ENCODE measurements at places on chromosomes 1 and 21. TPM values are rescaled to one million over a fixed set of nuclear protein-coding genes. Genes with fewer than 3 reads are reported as not detected.

GBP1 gene
- total RNA-seq: 292 TPM

DNA sequence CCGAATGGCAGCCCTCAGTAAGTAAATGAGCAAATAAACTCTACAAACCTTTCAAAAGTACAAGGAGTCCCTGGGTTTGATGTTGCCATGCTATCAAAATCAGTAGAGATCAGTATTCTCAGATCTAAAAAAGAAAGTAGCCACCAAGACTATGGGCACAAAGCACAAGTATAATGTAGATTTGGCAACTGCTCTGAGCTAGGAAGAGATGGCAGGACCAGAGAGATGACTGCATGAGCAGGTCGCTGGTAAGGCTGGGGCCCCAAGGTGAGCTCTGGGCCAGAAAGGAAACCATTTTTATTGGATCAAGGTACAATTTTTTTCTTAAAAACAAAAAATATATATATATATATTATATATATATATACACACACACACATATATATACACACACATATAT is 3.1 kb upstream of the ADORA3 start:
- DNase-seq: no peak

KRTAP19-3 gene
- total RNA-seq: not detected

GRCh38 chr1:154431586-154432373 is 26.6 kb downstream of the IL6R start:
- no peak for DNase-seq

PRSS38 gene
- not detected for total RNA-seq

DNA sequence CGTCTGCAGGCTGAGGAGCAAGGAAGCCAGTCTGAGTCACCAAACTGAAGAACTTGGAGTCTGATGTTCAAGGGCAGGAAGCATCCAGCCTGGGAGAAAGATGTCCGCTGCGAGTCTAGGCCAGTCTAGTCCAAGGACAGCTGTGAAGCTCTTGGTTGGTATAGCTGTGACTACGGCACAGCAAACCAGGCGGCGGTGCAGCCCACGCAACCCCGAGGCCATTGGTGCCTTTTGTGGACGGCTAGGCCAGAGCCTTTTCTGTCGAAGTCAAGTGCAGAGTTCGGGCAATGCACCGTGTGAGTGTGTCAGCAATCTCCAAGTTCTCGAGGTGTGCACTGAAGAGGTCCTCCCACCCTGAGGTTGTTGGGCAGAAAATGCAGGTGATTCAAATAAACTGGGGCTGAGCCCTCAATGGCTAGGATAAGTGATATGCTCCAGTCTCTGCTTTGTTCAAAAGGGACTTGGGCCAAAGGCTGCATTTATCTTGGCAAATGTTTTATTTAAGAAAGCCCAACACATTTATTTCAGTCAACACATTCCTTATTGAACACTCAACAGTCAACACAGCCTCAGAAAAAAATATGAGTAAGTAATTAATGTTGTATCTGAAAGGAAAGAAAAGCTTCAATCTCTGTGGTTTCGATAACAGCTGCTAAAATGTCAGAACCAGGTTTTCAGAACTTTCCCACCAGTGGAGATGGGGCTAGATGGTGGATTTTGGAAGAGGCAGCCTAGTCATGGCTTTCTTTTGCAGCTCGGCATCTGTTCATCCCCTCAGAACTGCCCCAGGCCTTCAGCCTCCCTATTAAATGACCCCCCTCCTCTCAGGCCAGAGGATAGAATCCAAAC is 78.1 kb upstream of the COX20 start:
- no peak for DNase-seq

CCDC181 gene
- total RNA-seq: not detected

GFI1 gene
- total RNA-seq: 47.8 TPM

DNA sequence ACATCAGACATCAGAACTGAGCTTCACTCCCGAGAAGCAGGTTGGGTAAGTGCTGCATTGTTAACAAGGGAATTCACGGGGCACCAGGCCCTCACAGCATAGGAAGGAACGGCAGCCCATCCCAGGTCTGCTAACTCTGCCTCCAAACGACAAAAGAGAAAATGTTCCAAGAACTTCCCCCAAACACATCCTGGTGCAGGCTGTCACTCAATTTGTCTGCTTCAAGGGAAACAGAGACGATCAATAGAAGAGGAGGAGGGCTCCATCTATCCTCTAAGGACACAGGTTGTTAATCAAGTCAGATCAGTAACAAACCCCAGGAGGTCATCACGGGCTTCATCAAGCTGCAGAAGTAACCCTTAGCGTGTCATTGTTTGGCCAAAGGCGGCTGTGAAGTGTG is 3.5 kb upstream of the TSPEAR start:
- no peak for DNase-seq

All from activated CD4-positive, alpha-beta T cell treated with anti-CD3 and anti-CD28 coated beads, Interleukin-2, amount 10 ng/mL, durations not matched to agents 7 days and 5 days (primary cell).